ENCODE measurements at places on chromosomes 6 and 20. TPM values are rescaled to one million over a fixed set of nuclear protein-coding genes. Genes with fewer than 3 reads are reported as not detected.

GRCh38 chr6:154341871-154342270, 14.7 kb downstream of the IPCEF1 start:
- H3K36me3 ChIP-seq, result no peaks in the 10 kb centered on the region
- no peak overlapping the region for H3K27ac ChIP-seq
- H3K27me3 ChIP-seq, result no peaks in the 10 kb centered on the region
- H3K4me3 ChIP-seq, result no peak overlapping the region
- DNase-seq, result no peak

- peak; percentile 96 for DNase-seq
- H3K27ac ChIP-seq, result peak within 1 kb of the TSS; percentile 89
- H3K27me3 ChIP-seq, result no peaks in the 10 kb centered on the region
- peak within 1 kb of the TSS; percentile 49 for H3K4me3 ChIP-seq
Measured at GRCh38 chr6:31546339-31546957, at the start of gene ATP6V1G2. Gene ATP6V1G2 (minus strand): TSS chr6:31546608. CDS start chr6:31546559, 49 bp downstream.

The PDYN gene
- total RNA-seq, result not detected

DNA sequence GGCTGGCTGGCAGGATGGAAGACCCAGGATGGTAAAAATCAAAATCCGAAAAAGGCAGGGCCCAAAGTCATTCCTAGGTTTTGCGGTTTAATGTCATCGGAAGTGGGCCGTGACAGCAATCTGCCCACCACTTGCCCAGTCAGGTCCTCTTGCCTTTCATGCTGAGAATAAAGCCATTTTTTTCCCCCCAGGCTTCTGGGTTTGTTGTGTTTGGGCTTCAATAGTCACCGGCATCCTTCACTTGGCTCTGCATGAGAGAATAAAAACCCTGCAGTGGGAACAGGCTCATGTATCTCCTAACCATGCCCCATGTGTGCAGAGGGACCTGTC, 56.1 kb downstream of the MEP1A start:
- DNase-seq, result no peak
- H3K4me3 ChIP-seq, result no peak overlapping the region
- no peaks in the 10 kb centered on the region for H3K27me3 ChIP-seq

DNA sequence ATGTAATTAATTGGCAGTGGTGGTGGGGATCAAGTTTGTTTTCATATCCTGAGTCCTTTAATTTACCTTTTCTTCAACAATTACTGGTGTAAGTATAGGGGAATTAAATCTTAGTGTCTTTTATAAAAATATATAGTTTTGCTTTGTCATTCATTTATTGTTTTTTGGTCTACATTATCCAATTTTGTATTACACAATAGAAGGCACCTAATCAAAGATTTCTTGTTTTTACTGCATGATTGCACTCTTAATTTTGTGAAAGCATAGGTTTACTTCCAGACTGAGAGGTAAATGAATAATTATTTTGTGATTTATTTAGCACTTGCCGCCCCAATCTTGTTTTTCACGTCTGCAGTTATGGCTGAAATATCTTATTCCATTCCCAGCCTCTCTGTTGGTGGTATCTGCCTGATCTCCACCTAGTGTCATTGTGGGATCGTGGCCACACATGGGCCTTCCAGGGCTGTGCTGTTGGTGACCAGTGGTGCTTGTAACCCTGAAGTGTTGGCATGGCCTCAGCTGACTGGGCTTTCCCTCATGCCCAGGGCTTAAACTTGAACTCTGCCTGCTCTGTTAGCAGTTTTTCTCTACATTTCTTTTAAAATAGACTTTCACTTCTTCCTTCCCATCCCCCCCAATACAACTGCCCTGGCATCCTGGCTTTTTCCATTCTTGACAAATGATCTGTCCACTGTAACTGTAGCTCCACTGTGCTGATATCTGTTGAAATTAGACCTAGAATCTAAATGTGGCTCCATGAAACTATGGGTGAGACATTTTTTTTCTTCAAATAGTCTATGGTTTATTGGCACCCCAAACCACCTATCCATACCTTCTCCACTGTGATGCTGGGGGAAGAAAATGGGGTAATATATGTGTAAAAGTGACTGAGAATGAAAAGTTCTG, 24.8 kb downstream of the E2F3 start:
- no peak overlapping the region for H3K27ac ChIP-seq
- H3K4me3 ChIP-seq, result no peak overlapping the region
- H3K4me1 ChIP-seq, result no peaks in the 10 kb centered on the region
- no peaks in the 10 kb centered on the region for H3K27me3 ChIP-seq
- DNase-seq, result no peak

- no peak overlapping the region for H3K27ac ChIP-seq
- no peak for DNase-seq
- no peaks in the 10 kb centered on the region for H3K4me1 ChIP-seq
- H3K4me3 ChIP-seq, result no peak overlapping the region
- H3K27me3 ChIP-seq, result no peaks in the 10 kb centered on the region
Measured at GRCh38 chr6:6790891-6791290, 202.4 kb downstream of the LY86 start.

The MYB gene
- total RNA-seq, result not detected

DNA sequence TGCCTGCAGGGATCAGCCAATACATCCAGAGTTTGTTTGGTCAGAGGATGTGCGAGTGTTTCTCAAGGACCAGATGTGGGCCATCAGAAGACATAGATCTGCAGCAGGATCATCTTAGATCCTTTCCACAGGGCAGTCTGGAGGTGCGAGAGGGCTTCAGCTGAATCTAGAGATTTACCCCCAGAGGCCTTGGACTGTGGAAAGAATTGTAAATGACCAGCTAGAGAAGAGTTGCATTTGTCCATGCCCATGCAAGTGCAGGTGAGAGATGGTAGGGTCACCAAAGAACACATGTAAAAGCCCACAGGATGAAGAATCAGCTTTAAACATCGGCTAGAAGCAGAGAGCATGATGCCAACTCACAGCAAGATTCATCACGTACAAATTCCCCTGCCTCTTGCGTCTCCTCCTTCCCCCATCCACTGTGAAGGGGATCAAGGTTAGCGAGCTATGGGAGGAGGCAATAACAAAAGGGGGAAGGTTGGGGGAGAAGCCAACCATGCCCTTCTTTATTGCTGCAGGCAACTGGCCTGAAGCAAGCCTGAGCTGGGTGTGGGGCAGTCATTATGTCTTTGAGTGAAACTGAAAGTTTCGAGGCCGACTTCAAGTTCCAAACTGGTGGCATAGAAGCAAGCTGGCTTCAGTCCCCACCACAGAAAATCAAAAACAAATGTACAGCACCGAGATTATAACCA, 83.5 kb downstream of the SCML4 start:
- peak; percentile 13 for DNase-seq
- H3K36me3 ChIP-seq, result no peaks in the 10 kb centered on the region
- no peaks in the 10 kb centered on the region for H3K4me1 ChIP-seq
- peak overlapping the region; percentile 38 for H3K27ac ChIP-seq
- no peak overlapping the region for H3K4me3 ChIP-seq
- H3K27me3 ChIP-seq, result no peaks in the 10 kb centered on the region

- no peaks in the 10 kb centered on the region for H3K4me1 ChIP-seq
- DNase-seq, result no peak
- H3K4me3 ChIP-seq, result no peak overlapping the region
- H3K36me3 ChIP-seq, result no peaks in the 10 kb centered on the region
Measured at GRCh38 chr20:58201616-58202015, 26.8 kb downstream of the ANKRD60 start.

GRCh38 chr6:166586424-166587156, at the start of gene RAMACL:
Gene RAMACL (minus strand): TSS chr6:166586678. CDS start chr6:166586477, 201 bp downstream.
- no peaks in the 10 kb centered on the region for H3K36me3 ChIP-seq
- no peaks in the 10 kb centered on the region for H3K27me3 ChIP-seq
- peaks cover 42% of the 10 kb centered on the region for H3K4me1 ChIP-seq
- H3K27ac ChIP-seq, result no peak within 1 kb of the TSS
- DNase-seq, result peak; percentile 40

DNA sequence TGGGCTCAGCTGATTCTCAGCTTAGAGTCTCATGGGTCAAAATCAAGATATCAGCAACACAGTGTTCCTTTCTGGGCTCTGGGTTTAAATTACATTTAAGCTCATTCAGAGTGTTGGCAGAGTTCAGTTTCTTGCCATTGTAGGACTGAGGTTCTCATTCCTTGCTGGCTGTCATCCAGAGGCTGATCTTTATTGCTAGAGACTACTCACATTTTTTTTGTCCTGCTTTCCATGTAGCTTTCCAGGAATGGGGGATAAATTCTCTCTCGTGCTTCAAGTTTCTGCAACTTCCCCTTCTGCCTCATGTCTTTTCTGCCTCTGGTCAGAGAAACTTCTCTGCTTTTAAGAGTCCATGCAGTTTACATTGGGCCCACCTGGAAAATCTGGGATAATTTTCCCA, 86.9 kb downstream of the RFX6 start:
- H3K27ac ChIP-seq, result no peak overlapping the region
- no peak for DNase-seq
- H3K4me3 ChIP-seq, result no peak overlapping the region
- no peaks in the 10 kb centered on the region for H3K27me3 ChIP-seq

- DNase-seq, result no peak
- no peak overlapping the region for H3K4me3 ChIP-seq
- no peaks in the 10 kb centered on the region for H3K36me3 ChIP-seq
Measured at GRCh38 chr6:46949632-46950280, 28.0 kb upstream of the ADGRF5 start.

The AVP gene
- total RNA-seq, result not detected

DNA sequence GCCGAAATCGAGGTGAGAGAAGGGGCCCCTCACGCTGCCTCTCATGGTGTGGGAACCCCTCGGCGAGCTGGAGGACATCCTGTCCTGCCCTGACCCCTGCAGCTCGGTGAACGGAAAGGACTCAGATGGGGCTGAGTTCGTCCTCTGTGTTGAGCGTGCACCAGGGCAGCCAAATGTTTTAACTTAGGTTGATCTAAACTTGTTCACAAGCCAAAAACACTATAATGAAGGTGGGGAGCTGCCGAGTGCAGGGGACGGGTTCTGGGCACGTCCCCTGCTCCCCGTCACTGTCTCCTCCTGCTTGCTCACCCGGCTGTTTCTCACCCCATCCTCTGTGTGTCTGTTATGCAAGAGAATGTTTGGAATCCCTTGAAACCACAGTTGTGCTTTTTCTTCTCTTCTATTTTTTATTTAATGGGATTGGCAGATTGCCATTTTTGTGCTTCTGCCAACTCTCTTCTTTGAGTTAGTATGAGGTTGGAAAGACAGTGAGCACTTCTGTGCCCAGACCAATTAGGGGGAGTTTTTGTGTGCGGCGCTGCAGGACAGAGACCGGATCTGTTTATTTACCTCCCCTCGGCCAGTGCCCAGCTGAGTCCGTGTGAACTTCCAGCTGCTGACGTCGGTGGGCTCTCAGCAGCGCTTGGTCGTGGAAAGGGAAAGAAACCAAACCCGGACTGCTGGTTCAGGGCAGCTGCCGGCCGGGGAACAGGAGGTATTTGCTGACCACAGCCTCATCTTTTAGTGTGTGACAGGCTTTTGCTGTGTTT, 158.1 kb downstream of the DTNBP1 start:
- H3K27ac ChIP-seq, result peak overlapping the region; percentile 64
- peak overlapping the region; percentile 19 for H3K4me3 ChIP-seq
- H3K36me3 ChIP-seq, result peaks cover 59% of the 10 kb centered on the region
- H3K27me3 ChIP-seq, result no peaks in the 10 kb centered on the region

The OPN5 gene
- total RNA-seq, result not detected

GRCh38 chr6:32105433-32105832, 3.7 kb downstream of the TNXB start:
- peaks cover 5% of the 10 kb centered on the region for H3K27me3 ChIP-seq
- DNase-seq, result no peak
- no peaks in the 10 kb centered on the region for H3K36me3 ChIP-seq

The DPPA5 gene
- not detected for total RNA-seq

DNA sequence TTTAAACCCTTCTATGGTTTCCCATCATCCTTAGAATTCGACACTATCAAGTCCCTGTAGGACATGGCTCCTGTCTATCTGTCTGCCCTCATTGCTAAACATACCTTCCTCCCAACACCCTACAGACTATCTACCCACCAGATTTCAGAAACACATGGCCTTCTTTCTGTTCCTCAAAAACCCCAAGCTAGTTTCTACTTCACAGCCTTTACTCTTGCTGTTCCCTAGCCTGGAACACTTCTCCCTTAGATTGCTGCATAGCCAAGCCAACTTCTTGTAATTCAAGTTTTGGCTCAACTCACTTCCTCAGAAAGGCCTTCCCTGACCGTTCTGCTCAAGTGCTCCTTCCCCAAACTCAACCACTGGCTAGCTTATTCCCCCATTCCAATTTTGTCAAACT, 156.2 kb downstream of the BTBD9 start:
- H3K4me3 ChIP-seq, result no peak overlapping the region
- H3K27ac ChIP-seq, result no peak overlapping the region

DNA sequence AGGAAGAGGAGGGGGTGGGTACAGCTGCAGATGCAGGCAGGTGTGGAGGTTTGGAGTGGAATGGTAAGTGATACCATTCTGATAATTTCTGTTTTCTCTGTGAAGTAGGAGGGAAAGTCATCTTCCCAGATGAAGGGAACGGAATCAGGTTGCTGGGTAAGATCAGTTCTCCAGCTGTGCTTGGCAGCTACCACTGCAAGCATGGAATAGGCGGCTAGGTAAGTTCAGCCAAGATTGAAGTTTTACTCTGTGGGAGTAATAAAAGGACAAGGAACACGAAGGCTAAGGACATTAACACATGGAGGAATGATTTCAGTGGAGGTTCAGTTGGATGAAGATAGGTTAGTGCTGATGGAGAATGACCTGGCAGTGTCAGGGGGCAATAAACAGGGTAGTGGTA, 128.3 kb downstream of the CARMIL1 start:
- no peaks in the 10 kb centered on the region for H3K36me3 ChIP-seq
- H3K27me3 ChIP-seq, result no peaks in the 10 kb centered on the region
- H3K27ac ChIP-seq, result no peak overlapping the region

DNA sequence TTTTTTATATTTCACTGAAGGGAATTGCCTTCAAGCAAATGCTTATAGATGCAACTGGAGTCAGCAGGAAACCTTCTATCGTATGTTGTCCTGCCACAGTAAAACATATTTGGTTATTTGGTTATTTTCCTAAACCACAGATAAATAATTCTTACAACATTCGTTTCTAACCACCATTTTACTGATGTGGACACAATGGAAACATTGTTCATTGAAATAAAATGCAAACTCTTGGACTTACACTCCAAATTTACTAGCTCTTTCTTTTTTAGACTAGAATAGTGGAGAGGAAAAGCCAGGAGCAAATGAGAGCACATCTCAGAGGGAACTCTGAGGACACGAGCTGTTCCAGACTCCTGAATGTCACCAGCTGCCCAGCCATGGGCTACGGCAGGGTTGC, 114.8 kb downstream of the RPS12 start:
- no peak for DNase-seq
- H3K27me3 ChIP-seq, result no peaks in the 10 kb centered on the region
- no peaks in the 10 kb centered on the region for H3K36me3 ChIP-seq
- no peaks in the 10 kb centered on the region for H3K4me1 ChIP-seq
- no peak overlapping the region for H3K4me3 ChIP-seq

- peak; percentile 92 for DNase-seq
- H3K4me3 ChIP-seq, result no peak overlapping the region
- peak overlapping the region; percentile 62 for H3K27ac ChIP-seq
- H3K4me1 ChIP-seq, result peaks cover 71% of the 10 kb centered on the region
- no peaks in the 10 kb centered on the region for H3K27me3 ChIP-seq
- H3K36me3 ChIP-seq, result peaks cover 48% of the 10 kb centered on the region
Measured at GRCh38 chr20:25022680-25023079, 30.1 kb upstream of the APMAP start.

DNA sequence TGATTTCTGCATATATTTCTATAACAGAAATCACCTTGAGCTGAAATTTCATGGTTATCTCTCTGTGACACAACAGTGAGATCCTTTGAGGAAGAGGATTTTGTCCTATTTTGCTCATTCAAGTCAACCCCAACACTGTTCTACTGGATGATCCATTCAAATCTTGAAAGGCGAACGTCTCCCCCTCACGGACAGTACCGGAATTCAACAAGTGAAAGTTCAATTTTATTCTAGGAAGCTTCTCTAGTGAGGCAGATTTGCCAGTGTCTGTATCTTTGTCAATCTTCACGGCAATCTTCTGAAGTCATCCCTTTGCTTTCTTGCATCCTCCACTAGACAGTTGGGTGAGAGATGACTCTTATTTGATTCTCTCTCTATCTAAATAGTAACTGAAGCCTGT, 91.7 kb upstream of the PDE7B start:
- no peak for DNase-seq
- no peaks in the 10 kb centered on the region for H3K4me1 ChIP-seq
- no peak overlapping the region for H3K4me3 ChIP-seq
- H3K36me3 ChIP-seq, result no peaks in the 10 kb centered on the region

Data from stomach (tissue), 19 donors.